ENCODE measurements at places on chromosomes 6 and 20. TPM values are rescaled to one million over a fixed set of nuclear protein-coding genes. Genes with fewer than 3 reads are reported as not detected.

The SDC4 gene
- total RNA-seq, result 6.0 TPM

The CALHM5 gene
- 3.7 TPM for total RNA-seq

The FOXQ1 gene
- total RNA-seq, result 0.04 TPM

The NINL gene
- 10.5 TPM for total RNA-seq

The GINS1 gene
- total RNA-seq, result 5.2 TPM

The TSPYL4 gene
- 11.8 TPM for total RNA-seq

The LTB gene
- total RNA-seq, result 0.58 TPM
